Caudate nucleus (tissue), 63 donors: ENCODE measurements at places on chromosomes 12 and 14.

DNA sequence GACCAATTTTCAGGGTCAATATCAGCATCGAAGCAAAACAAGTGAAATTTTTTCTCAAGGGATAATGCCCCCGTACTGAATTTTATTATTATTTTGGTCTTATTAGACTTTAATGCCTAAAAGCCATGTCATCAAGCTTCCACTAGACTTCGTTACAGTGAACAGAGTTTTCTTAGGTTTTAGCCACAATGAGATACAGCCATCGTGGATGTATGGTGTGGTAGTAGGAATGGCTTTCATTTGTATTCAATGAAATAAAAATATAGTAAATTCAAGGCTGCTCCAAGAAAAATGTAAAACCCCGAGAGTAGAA is 11.7 kb downstream of the TAOK3 start:
- no peak for DNase-seq

DNA sequence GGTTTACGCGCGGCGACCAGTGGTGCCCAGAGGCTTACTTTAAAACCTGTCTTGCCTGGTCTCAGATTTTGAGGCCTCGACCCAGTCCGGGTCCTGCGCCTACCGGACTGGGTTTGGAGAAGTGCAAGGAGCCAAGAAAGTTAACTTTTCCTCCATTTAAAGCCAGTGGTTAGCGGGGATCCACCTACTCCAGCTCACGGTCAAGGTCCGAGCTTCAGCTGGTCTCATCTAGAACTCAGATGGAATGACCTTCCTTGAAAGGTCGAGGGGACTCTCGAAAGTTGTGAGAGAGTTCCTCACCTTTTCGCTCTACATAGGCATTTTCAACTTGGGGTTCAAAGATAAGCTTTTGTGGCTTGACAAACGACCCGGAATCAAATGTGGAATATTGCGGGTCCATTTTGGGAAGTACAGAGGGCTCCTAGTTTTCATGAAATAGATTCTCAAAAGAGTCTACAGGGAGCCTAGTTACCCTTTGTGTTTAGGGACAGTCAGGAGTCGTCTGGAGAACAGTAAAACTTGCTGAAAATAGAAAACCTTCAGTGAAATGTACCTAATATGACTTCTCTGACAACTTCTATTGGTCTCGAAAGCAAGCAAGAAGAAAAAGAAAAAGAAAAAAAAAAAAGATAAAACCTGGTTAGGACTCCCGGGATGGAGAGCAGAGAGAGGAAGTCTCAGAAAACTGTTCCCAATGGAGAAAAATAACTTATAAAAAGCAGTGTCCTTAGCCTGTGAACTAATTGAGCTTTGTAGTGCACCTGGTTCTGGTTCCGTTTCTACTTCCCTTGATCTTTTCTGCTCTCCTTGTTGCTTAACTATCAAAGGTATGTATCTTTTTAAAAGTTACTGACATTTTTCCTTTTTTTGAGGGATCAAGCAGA is 1.4 kb downstream of the KCNMB4 start:
- DNase-seq: no peak

DNA sequence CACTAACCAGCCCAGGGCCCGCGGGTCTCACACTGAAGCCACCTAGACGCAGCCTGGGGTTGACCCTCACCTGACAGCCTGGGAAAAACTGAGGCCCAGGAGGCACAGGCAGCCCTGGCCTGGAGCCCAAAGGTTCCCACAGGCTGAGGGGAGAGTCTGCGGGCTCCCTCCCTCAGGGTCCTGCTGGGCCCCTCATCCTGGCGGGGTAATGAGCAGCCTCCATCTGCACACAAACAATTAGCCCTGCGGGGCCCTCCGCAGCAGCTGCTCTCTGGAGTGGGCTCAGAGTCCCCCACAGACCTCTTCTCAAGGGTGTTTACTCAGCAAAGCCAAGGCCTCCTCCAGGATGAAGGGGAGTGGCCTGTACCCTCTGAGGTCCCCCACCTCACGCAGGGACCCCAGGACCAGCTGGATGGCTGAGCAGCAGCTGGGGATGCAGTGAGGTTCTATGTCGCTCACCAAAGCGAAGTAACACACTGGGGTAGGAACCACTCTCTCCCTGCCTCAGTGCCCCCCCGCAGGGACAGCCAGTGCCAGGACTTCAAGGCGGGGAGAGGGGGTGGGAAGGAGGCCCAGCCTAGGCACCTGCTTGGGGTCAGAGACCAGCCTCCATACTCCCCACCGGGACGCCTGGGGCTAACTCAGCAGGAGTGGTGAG is 7.3 kb downstream of the AKT1 start:
- DNase-seq: no peak

DNA sequence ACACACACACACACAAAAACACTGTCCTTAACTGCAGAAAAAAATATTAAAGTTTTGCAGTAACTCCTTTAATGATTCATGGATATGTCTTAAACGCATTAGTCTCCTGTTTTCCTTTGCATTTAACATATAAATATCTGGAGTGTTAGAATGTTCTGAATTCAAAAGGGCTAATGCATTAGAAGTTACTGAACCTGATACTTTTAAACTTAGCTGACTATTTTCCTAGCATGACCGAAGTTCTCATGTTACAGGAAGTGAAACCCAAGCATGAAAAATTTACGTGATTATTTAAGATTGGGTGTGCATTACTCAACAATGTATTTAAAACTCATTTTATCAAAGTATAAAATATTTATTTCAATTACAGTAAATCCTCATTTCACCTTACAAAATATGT is 791.2 kb downstream of the FLRT2 start:
- DNase-seq: no peak

GRCh38 chr12:42992826-42993225 is 403.3 kb upstream of the PRICKLE1 start:
- DNase-seq: no peak

DNA sequence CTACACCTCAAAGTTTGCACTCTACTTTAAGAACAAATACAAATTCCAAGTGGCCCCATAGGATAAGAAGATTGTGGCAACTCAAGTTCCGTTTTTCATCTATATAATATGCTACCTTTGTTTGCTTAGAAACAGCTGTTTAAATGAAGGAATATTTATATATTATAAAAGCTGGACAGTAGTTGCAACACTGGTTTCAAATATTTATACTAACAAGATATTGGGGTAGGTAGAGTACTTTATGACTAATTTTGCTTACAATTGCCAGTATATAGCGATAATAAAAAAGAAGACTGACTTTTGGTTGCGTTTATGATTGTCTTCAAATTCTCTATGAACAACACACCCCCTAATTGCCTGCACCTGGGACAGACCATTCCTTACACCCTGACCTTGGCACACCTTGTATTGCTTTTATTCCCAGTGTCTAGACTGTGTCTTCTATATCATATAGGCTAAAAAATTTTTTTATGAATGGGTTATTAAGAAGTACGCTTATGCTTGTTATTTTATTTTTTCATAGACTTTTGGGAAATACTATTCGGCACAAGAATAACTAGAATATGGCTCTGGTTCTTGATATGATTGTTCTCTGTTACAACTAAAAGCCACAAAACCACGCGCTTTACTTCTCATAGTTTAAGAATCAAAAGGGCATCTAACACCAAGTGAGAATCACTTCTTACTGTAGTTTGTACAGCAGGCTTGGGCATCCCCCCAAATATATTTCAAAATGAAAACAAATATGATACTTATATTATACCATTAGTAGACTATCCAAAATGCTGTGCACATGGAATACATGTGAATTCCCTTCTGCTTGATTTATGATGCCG is 455.4 kb upstream of the DCN start:
- DNase-seq: no peak

- no peak for DNase-seq
Observed at GRCh38 chr12:55679691-55680090, 28.0 kb downstream of the ITGA7 start.

DNA sequence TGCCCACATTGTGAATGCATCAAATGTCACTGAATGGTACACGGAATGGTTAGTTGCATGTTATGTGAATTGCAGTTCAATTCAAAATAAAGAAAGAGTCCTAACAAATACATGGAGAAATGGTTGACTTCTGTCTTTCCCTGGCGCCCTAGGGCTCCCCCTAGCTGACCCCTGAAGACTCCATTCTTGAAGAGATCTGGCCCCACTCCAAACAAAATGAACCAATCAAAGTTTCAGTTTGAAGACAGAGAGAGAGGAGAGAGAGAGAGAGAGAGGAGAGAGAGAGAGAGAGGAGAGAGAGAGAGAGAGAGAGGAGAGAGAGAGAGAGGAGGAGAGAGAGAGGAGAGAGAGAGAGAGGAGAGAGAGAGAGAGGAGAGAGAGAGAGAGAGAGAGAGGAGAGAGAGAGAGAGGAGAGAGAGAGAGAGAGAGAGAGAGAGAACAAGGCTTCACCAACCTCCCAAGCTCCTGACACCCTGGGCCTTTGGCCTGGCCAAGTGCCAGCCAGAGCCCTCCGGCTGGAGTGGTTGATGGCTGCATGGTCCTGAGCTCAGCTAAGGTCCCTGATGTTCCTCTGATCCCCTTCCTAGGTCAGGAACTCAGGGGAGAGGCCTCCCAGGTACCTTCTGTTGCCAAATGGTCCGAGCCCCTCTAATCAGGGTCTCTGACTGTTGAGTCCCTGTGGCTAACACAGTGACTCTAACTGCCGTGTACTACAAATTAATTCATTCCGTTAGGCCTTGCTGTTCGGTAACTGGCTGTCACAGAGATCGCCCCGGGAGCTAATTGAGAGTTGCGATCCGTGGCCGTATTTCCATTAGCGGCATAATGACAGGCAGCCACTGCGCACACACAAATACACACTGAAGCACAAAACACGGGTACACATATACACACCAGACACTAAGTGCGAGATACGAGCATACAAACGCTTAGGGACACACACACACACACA is 188.8 kb downstream of the ESRRB start:
- no peak for DNase-seq

DNA sequence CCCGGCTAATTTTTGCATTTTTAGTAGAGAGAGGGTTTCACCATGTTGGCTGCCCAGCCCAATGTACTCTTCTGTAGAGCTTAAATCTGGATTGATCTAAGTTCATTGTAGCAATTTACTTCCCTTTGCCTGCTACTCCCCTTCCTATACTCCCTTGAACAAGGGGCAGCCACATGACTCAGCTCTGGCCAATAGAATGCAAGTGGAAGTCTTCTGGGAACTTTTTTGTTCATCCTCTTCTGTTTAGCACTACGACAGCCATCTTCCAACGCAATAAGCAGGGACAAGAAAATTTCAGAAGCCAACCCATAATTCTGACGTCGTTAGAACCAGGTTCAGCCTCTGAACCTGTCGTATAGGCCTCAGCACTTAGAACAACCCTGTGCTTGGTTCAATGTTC is 6.4 kb upstream of the RAD52 start:
- no peak for DNase-seq

DNA sequence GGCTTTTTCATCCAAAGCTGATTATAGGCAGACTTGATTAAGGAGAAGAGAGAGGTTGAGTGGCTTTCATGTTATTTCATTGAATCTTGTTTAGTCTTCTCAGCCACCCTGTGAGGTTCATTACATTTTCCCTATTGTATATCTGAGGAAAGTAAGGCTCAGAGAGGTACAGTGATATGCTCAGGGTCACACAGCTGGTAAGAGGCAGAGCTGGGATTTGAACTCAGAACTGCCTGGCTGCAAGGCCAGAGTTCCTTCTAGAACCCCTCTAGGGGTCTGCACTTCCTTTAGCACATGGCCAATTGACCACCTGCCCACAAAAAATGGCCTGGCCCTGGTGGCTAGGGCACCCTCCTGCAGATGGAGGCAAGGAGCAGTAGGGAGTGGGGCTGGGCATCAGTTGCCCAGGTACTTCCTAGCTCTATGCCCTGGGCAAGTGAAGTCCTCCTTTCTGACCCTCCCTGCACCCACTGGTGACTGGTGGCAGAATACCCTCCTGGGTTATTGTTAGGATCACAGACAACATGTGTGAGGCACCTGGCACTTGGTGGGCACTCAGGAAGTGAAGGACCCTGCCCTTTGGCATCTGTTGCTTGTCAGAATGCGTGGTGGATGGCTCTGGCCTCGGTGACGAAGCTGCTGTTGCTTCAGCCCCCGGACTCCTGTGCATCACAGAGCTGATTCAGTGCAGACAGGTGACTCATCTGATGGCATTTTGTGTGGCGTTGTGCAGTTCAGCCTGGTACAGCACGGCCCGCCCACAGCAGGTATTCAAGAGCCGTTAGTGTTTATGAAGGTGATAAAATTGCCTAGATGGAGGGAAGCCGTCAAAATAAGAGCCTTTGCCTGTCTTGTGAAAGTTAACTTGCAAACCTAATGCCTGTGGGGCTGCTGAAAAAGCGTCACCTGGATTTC is 115.8 kb downstream of the SLC25A47 start:
- peak; percentile 52 for DNase-seq

DNA sequence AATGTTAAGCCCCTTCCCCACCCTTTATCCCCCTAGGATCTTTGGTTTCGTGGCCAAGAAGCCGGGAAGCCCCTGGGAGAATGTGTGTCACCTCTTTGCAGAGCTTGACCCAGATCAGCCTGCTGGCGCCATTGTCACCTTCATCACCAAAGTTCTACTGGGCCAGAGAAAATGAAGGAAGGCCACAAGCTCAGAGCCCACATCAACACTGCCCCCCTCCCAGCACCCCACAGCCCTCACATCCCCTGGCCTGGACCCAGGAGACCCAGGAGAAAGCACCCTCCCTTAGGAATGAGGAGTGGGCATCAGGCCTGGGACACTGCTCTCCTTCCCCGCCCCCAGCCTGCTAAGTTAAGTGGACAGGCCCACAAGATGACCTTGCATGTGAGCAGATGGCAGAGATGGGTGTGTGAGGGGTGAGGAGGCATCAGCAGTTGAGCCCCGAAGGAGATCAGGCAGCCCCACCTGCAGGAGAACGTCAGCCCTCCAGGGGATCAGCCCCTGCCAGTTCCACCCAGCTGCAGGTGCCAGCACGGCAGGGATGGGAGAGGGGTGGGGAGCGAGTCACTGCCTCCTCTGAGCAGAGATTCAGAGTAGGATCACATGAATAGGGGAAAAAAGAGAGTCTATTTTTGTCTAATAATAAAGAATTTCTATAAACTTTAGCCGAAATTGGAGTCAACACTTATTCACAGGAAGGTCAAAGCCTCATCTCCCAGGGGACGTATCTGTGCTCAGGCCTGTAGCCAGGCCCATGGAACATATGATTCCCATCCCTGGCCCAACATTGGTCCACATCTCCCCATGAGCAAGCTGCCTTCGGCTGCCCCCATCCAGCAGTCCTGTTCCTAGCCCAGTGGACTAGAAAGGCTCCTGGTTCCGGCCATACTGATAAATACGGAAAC is 14.1 kb downstream of the TNS2 start:
- DNase-seq: no peak

- no peak for DNase-seq
Observed at GRCh38 chr14:21534576-21534975, 8.4 kb upstream of the SALL2 start.

GRCh38 chr14:93051600-93052546 is 63.9 kb downstream of the ITPK1 start:
- DNase-seq: no peak

- no peak for DNase-seq
Observed at GRCh38 chr12:125470838-125471783, 405.9 kb downstream of the AACS start.

- DNase-seq: no peak
Observed at GRCh38 chr14:104573930-104574329, 5.6 kb upstream of the C14orf180 start.

GRCh38 chr14:69819607-69820006 is 22.6 kb upstream of the SLC10A1 start:
- no peak for DNase-seq

GRCh38 chr12:88362439-88362838 is 217.8 kb downstream of the KITLG start:
- DNase-seq: no peak

GRCh38 chr14:103960457-103961055 is 18.2 kb upstream of the RD3L start:
- DNase-seq: no peak

GRCh38 chr12:71474791-71475190 is 35.2 kb downstream of the LGR5 start:
- DNase-seq: no peak
